ENCODE measurements at places on chromosomes 11 and 22.

DNA sequence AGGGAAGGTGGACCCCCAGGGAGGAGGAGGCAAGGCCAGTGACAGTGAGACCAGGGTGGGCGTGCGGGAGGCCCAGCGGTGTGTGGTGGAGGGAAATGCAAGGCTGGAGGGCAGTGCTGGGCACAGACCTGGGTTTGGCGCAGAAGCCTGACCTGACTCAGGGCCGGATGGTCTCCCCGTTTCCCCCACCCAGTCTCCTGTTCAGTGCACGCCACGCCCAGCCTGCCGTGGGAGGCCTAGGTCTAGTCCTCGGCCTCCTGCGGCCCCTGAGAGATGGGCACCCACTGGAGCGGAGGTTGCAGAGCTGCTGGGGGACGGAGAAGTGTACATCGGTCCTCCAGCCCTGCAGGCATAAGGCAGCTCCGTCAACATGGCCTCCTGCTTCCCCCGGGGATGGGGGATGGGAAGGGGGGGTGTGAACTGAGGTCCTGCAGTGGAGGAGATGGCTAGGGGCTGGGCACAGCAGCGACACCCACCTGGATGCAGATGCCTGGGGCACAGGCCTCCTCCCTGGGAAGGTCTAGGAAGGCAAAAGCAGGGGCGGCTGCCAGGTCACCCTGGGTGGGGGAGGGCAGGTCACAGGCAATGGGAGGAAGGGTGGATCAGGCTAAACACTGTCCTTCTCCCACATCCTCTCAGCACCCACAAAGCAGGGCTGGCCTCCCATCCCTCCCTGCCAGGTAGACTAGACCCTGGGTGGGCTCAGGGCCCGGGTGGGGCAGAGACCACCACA lies 15.9 kb downstream of the IL17REL start:
- DNase-seq: no peak

- no peak for DNase-seq
Observed at GRCh38 chr11:75076671-75077070, 20.0 kb downstream of the OR2AT4 start.

GRCh38 chr11:1344056-1344635 lies 34.7 kb upstream of the TOLLIP start:
- no peak for DNase-seq

DNA sequence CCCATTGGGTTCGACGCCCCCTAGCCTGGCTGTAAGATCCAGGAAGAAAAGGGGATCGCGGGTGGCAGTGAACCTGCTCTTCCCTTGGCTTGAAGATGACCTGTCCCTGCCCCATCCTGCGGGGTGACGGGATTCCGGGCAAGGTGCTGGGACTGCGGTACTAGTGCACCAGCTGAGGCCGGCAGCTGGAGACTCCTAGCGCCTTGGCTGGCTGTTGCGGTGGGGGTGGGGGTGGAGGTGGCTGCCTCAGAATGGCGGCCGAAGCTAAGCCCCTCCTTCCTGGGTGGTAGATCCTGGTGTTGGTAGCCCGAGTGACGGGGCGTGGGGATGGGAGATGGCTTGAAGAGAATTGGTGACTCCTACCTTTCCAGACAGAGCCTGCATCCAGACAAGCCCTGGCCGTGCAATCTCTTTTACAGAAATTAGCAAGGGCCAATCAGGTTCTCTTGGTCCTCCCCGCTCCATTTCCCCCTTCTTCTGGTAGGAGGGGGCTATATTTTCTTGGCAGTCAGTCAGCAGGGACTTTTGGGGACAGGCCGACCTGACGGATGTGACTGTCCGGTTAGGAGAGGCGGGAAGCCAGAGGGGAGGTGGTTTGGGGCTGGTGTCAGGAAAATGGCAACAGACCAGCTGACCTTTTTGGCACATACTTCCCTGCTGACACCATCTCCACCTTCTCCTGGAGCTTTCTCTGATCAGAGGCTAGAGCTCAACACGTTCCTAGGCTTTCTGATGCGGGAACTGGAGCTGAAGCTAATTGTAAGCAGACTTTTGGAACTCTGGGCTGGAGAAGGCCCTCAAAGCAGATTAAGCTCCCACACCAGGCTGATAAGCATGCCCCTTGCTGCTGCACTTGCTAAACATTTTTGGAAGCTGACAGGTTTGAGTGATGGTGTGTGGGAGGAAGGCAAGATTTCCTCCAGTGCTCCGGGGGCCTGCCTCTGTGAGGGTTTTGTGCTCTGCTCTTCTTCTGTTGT lies 2.0 kb downstream of the NAV2 start:
- no peak for DNase-seq

DNA sequence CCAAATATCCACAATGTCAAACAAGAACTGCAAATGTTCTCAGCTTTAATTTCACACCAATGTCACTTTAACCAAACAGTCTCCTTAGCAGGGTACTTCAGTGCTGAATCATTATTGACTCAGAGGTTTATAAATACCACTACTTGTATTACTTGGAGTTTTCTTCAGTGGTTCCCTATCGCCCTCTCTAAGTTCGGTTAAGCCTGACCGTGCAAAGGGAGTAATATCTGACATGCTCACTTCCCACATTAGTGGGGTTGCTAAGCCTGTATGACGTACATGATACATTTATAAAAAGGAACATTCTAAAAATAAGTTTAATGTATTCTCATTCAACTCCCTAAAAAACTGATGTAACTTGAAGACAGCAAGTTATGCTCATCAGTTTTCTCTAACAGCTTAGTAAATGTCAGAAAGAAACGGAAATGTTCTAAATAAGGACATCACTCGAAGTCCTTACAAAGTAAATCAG lies 93.1 kb upstream of the ZC3H12C start:
- no peak for DNase-seq

GRCh38 chr11:15905366-15906104 lies 450.8 kb downstream of the SOX6 start:
- DNase-seq: no peak

GRCh38 chr11:31863170-31863832 lies 52.2 kb upstream of the PAX6 start:
- DNase-seq: no peak

DNA sequence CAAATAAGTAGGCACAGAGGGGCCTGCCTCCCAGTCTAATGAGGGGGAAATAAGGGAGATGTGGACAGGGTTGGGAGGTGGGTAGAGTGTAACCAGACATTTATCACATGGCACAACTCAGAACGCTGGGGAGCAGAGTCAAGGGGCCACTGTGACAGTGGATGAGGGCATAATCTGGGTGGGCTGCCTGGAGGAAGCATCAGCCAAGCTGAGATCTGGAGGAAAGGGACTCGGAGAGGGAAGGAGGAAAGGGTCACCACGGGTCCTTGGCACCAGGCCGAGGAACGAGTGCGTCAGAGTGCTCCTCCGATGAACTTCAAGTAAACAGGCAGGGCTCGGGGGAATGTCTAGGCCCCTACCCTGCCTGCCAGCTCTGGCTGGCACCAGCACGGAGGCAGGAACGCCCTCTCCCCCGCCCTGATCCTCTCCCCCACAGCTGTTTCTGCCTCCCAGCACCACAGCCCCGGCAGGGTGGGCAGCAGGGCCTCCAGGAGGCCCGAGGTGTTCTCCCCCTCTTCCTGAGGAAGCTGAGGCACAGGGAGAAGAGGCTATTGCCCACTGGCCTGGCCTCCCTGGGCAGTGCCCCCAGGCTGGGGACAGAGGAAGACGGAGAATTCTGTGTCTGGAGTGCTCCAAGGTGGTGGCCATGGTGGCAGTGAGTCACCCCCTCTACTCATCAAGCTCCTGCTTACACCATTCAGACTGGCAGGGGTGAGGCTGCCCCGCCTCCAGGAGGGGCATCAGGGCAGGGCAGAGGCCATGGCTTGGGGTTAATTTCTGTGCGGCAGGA lies 4.2 kb downstream of the ALDH3B1 start:
- DNase-seq: no peak

- DNase-seq: no peak
Observed at GRCh38 chr11:104843150-104843836, 55.0 kb downstream of the CASP12 start.

- no peak for DNase-seq
Observed at GRCh38 chr11:16669799-16670415, 68.5 kb upstream of the C11orf58 start.

GRCh38 chr11:125174686-125175085 lies 10.1 kb downstream of the PKNOX2 start:
- no peak for DNase-seq

DNA sequence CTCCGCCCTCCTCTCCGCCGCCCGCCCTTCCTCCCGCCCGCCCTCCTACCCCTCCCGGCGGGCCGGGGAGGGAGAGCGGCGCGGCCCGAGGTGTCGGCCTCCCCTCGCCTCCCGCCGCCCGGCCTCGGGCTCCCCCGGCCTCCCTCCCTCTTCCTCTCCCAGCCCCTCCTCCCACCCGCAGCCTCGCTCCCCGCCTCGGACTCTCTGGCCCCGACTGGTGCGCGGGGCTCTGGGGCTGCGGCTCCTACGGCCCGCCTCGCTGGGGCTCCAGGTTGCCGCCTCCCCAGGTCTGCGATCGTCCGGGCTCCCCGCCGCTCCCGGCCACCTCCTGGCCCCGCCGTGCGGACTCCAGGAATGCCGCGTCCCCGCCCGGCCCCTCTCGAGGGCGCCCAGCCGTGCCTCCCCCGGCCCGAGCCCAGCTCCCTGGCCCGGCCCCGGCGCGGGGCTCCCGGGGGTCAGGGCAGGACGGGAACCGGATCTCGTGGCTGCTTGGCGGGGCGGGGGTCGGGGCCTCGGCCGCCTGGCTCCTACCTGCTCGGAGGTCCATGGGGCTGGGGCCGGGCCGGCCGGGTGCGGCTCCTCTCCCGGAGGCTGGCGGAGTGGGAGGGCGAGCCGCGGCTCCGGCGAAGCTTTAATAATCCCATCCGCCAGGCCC lies at the start of gene CLCF1:
TSS of gene CLCF1 (minus strand) at position 606 of the 655 bp plus-strand sequence. CDS start at position 547, 59 bp downstream.
- DNase-seq: peak; percentile 97

GRCh38 chr11:133563505-133564025 lies 31.3 kb upstream of the OPCML start:
- DNase-seq: no peak

DNA sequence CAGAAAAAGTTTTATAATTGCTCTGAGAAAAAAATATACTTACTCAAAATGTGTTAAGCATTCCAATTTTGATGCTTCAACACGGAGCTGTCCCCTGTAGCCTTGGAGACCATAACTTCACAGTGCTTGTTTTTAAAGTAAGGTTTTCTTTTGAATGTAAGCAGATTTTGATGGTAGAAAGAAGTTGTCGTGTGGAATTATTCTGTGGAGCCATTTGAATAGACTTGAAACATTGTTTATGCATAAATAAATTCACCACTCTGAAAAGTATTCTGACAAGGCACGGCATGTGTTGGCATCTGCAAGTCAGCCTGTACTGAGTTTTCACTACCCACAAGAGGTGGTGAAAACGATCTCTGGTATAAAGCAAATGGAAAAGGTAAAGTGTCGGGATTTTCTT lies 115.5 kb downstream of the UVRAG start:
- no peak for DNase-seq

DNA sequence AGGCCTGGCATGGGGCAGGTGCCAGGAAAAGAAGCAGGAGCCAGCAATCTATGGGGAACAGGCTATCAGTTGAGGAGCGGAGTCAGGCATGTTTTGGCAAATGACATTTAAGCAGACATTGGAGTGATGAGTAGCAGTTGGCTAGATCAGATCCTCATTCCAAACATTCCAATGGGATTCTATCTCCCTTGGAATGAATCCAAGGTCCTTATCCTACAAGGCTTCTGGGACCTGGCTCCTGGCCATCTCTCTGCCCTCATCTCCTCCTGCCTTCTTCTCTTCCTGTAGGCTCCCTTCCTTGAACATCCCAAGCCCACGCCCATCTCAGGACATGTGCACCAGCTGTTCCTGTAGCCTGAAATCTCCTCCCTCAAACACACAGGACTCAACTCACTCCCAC lies 1074.5 kb downstream of the TBC1D22A start:
- no peak for DNase-seq

GRCh38 chr11:77129842-77130756 lies 2.1 kb downstream of the MYO7A start:
- DNase-seq: no peak

- DNase-seq: no peak
Observed at GRCh38 chr22:28208036-28208435, 289.0 kb upstream of the PITPNB start.

- peak; percentile 90 for DNase-seq
Observed at GRCh38 chr22:30485362-30485988, 13.7 kb upstream of the SEC14L3 start.

GRCh38 chr11:69700278-69701140 lies 3.3 kb downstream of the FGF19 start:
- DNase-seq: peak; percentile 97

DNA sequence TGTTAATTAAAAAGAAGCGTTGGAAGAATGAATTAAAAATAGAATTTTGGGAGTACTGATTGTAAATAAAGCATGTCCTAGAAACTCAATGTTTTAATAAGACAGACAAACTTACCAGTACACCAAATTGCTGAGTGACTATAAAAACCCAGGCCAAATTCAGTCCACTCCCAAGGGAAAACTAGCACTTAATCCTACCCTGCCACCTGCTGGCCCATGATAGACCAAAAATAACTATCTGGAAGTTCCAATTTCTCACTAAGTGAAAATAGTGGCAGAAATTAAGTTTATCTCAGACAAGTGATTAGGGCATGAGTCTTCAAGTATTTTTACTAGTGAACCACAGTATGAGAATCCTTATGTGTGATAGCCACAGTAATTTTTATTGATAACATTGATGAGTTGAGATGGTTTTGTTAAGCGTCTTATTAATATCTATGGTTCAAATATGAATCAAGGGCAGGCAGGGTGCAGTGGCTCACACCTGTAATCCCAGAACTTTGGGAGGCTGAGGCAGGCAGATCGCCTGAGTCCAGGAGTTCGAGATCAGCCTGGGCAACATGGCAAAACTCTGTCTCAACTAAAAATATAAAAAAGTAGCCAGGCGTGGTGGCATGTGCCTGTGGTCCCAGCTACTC lies 9.8 kb upstream of the DDX10 start:
- DNase-seq: no peak

DNA sequence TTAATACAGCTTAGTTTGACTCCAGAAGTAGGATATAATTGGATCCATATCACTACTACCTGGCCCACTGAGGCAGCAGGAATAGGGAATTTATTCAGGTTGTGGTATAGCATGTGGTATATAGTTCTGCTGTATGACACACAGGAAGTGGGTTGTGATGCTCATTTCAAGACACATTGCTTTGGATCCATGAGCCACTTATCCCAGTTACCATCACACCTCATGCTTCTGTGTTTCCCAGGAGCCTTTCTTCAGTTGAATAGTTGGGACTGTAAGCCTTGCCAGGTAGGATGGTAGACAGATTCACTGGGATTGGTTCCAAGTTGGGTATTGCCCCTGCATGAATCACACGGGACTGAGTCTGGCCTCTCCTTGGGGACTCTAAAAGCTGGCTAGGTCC lies 9.9 kb upstream of the SLC37A2 start:
- no peak for DNase-seq

DNA sequence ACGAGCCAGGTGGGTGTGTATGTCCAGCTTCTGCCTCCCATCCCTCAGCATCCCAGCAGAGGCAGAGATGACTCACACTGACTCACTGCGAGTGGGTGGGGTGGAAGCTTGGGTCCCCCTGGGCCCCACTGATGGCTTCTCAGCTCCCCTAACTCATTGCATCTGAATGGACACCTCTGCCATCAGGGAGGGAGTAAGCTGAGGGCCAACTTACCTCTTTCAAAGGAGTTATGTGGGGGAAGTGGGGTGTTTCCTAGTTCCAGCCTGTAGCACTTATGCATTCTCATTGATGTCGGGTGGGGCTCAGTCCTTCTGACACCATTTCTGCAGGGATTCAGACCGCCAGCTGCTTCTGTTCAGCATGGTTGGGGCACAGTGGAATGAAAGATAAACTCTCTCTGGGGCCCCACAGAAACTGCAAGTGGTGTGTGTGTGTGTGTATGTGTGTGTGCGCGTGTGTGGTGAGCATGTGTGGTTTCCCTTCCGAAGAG lies 1425.8 kb downstream of the TBC1D22A start:
- no peak for DNase-seq

- no peak for DNase-seq
Observed at GRCh38 chr11:87031433-87032170, 6.1 kb upstream of the TMEM135 start.
